ENCODE measurements at places on chromosomes 4 and X.

DNA sequence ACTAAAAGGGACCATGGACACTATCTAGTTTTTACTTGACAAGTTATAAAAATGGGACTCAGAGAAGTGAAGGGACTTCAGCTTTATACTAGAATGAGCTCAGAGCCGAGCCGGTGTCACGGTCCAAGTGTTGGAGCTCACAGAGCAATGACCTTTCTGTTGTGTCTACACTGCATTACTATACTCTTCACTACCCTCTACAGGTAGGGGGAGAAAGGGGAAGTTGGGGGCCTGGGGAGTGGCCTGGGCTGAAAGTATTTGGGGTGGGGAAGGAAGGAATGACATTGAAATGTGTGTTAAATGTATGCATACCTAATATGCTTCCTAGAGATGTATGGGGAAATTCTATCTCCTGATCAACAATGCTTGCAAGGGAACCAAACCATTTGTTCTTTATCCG lies 48.8 kb upstream of the HHIP start:
- DNase-seq, result no peak

GRCh38 chr4:181982856-181983255 lies 260.3 kb upstream of the TENM3 start:
- DNase-seq, result no peak

GRCh38 chr4:29085748-29086147 lies 1634.4 kb upstream of the PCDH7 start:
- DNase-seq, result no peak

- DNase-seq, result no peak
Measured at GRCh38 chrX:134718105-134718965, 60.1 kb upstream of the PLAC1 start.

GRCh38 chr4:39278476-39278875 lies 87.7 kb downstream of the RFC1 start:
- DNase-seq, result no peak
